ELR (cell line): ENCODE measurements at places on chromosomes 16 and 17.

DNA sequence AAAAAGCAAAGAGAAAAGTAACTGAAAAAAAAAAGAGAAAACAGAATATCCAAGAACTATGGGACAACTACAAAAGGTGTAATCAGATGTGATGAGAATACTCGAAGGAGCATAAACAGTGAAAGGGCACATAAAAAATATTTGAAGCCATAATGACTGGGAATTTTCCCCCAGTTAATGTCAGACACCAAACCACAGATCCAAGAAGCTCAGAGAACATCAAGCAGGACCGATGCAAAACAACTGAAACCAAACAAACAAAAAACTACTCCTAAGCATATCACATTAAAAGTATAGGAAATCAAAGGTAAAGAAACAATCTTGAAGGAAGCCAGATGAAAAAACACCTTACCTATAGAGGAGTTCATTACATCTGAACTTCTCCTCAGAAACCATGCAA lies 27.6 kb upstream of the IRX5 start:
- DNase-seq, result no peak

DNA sequence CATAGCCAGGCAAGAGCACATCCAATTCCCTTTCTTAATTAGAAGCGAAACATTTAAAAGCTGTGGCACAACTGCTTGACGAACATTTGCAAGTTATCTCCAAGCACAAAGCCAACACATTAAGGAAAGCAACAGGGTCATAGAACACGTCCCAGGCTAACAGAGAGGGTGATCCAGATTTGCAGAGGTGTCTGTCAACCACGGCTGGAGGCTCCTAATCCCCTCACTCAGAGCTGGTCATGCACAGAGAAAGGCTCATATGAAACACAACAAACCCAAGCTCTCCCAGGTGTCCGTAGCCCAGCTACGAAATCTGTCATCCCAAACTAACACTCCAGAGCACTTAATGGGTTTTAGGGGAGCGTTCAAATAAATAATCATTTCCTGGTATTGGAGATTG lies 276.1 kb downstream of the SLC39A11 start:
- no peak for DNase-seq

GRCh38 chr17:2122641-2123302 lies 67.9 kb downstream of the HIC1 start:
- DNase-seq, result no peak

DNA sequence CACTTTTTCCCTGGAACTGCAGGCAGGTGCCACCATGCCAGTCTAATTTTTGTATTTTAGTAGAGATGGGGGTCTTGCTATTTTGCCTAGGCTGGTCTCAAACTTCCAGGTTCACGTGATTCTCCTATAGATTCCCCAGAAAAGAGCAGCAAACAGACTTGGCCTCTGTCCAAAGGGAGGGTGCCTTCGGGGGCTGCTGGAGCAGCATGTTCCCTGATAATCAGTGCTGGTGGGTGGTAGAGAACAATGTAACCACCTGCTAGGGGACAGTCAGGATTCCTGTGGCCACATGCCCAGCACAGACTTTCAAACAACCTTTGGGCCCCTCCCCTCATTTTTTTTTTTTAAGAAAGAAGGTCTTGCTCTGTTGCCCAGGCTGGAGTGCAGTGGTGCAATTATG lies 14.2 kb upstream of the CCNF start:
- no peak for DNase-seq

GRCh38 chr17:69884356-69884755 lies 190.7 kb upstream of the KCNJ16 start:
- no peak for DNase-seq

GRCh38 chr16:73568769-73569168 lies 520.8 kb upstream of the ZFHX3 start:
- DNase-seq, result no peak

GRCh38 chr17:36535669-36536081 lies 888 bp downstream of the PIGW start:
- DNase-seq, result no peak

DNA sequence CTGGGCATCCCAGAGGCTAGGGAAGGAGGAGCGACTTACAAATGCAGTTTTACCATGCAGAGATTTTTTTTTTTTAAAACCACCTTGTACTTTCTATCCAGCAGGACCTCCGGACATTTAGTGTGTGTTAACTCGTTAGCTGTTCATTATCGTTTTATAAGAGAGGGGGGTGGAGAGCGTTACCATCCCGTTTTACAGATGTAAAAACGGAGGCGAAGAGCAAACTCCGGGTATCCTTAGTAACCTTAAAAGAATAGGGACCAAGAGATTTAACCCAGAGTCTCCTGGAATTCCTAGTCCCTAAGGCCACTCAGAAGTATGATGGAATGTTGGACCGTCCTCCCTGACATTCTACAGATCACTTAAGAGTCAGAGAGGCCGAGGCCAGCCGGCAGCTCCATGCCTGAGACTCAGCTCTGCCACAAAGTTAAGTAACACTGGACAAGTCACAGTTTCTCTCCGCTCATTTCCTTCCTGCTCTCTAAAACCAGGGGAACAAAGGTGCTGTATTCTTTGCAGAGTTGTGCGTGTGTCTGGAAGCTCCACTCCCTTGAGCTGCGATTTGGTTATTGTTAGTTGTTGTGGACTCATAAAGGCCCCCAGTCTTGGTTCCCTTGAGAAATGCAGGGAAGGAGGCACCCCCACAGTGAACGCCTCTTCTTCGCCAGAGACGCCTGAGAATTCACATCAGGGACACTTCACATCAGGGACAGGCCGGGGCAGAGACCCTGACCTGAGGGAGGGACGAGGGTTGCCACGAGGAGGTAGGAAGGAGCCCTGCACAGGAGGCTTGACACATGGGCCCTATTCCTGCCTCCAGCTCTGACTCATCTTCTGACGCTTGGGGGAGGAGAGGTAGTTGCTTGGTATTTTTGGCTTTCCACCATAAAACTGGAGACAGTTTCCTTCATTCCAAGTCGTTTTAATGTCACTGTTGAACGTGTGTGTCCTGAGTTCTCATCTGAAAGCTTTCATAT lies 1.2 kb downstream of the DUSP14 start:
- peak; percentile 96 for DNase-seq

GRCh38 chr17:10120109-10120485 lies 78.3 kb downstream of the GAS7 start:
- no peak for DNase-seq

DNA sequence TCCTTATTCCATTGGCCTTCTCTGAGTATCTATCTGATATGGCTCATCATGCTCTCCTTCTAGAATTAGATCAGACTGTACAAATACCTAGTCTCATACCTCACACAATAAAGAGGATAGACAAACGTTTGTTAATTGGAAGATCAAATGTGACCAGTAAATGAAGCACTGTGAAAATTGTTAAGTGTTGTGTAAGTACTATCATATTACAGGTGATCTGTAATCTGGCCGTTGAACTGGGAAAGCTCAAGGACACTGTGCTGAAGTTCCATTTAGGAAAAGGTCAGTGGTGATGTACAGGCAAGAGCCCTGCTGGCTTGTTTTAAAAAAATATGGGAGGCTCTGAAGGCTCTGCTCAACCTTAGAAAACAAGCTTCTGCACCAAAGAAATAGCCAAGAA lies 38.5 kb upstream of the CORO6 start:
- DNase-seq, result no peak

DNA sequence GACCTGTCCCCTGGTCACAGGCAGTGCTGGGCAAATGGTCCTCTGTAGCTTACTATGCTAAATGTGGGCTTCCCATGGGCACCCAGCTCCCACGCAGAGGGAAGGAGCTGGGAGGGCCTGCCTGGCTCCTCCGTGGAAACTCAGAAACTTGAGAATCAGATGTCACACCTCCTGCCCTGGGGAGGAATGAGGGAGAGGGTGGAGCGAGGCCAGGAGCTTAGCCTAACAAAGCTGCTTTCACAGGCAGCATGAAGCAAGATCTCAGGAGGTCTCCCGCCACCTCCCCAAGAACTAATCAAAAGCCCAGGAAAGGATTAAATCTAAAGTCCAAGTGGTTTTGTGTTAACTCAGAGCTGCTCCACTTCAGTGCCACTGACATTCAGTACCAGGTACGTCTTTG lies 33.6 kb upstream of the XYLT2 start:
- no peak for DNase-seq

GRCh38 chr16:75109732-75110243 lies 6.8 kb downstream of the LDHD start:
- no peak for DNase-seq

DNA sequence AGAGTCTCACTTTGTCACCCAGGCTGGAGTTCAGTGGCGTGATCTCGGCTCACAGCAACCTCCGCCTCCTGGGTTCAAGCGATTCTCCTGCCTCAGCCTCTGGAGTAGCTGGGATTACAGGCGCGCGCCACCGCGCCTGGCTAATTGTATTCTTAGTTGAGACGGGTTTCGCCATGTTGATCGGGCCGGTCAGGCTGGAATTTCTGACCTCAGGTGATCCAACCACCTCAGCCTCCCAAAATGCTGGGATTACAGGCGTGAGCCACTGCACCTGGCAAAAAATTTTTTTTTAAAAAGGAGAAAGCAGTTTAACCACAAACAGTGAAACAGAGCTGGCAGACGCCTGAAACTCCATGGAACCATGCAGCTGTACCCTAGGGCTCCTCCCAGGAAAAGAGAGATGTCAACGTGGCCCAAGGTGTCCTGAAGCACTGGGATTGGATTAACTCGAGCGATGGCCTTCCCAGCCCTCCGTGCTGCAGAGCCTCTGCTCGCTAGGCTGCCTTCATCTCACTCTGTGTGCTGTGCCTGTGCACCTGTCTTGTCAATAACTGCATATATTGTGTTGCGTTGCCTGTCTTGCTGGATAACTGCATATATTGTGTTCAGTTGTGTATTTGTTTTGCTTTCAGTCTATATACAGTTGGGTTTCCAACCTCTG lies 29.6 kb upstream of the FOXK2 start:
- no peak for DNase-seq

DNA sequence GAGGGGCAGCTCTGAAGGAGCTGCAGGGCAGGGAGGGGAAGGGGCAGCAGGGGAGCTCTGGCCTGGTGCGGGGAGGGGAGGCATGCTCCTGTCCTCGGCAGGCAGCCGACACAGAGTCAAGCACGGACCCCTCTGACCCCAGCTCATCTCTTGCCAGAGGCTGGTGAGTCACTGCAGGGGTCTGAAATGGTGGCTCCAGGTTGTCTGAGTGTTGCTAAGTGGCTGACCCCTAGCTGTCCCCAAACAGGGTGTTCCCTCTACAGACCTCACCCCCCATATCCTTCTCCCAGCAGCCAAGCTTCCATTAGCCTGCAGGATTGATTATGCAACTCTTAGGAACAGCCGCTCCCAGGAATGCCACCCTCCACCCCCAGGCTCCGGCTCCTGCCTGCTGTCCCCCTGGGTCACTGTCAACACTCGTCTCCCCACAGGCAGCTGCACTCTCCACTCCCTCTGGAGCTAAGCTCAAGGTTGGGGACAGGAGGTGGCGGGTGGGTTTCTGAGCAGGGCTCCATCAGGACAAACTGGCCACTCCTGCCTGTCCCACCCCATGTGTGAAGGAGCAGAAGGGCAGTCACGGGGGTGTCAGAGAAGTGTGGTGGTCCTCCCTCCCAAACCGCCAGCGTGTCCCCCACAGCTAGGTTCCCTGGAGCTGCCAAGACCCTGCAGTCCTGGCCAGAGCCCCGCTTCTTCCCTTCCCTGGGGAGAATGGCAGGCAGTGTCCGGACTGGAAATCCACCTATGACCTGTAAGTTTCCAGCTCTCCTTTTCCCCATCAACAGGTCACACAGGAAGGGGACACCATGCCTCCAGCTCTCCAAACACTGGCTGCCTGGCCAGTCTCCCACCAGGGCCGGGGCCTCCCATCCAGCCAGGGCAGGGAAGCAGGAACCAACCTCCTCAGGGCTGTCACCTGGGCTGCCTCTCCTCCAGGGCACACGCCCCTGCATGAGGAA lies 1.0 kb downstream of the MYLK3 start:
- no peak for DNase-seq

DNA sequence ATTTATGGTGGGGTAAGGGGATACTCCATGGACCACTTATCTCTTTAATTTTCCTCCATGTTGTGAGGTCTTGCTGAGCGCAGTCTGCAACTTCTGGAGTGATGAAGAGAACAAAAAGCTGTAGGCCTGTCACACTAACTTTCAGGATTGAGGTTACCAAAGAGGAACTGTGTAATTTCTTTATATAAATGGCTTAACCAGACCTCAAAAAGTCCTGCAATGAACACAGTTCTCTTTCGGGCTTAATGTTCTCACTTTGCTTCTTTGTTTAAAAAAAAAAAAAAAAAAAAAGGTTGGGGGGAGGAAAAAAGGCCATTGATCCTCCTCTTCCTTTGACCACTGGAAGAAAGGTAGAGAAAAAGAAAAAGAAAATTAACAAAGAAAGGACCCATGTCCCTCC lies 86.8 kb upstream of the SOX9 start:
- no peak for DNase-seq

DNA sequence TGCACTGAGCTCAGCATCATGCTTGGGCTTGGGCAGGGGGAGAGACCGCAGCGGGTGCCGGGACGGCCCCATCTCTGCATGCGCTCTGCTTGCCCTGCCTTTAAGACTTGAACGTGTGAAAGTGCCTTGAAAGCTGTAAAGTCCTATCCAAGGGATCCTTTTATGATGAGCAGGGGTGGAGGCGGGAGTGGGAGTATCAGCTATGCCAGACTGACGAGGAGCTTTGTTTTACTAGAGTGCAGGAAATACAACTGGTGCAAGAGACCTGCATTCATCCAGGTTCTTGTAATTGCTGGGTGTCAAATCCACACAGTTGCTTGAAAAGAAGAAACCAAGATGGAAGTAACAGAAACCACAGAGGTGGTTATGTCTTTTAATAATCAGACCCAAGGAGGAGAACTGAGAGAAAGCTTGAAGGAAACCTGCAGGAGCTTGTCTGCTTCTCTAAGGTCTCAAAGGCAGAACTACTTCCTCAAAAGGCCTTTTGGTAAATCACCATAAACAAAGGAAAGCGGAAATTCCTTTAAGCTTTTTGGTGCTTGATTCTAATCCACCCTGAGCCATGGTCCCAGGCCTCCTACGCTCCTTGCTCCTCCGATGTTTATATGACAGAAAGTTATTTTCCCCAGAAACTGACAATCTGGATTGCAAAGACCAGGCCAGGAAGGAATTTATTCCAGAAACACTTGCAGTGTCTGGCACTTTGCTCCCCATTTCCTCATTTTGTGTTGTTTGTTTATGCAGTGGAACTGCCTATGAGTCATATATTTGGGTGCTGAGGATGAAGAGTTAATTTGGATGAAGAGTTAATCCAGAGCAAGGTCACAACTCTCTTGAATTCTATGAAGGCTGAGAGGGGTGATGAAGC lies 51.3 kb upstream of the FBXO47 start:
- no peak for DNase-seq

DNA sequence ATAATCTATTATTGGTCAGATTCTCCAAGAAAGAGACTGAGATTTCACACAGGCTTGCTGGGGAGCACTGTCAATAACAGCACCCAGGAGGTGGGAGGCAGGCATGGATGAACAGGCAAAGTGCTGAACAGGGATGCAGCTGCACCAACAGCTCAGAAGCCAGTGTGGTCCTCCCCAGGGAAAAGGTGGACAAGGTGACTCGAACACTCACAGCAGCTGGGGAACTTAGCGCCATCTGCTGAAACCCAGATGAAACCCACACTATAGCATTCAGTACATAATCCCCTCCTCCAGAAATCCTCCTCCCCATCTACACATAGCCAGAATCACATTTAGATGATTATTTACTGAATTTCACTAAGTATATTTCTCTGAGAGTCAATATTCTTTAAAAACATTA lies 255.2 kb upstream of the WSB1 start:
- no peak for DNase-seq
